NCI-H524 (cell line): ENCODE measurements at places on chromosomes 16 and 17.

DNA sequence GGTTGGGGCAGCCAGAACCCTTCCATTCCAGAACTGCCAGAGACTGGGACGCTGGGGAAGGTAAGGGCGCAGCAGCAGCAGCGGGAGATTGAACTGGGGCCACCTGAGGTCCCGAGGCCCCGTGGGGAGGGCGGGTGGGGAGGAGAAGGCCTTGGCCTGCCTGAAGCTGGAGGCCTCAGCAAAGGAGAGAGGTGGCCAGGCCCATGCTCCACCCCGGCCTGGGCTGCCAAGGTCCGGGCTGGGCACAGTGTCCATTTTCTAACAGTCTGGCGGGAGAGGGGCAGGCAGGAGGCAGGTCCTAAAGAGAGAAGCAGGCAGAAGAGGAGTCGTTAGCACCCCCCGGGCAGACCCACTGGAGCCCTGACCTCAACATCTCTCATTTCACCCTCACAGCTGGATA, 1.1 kb upstream of the GDPD3 start:
- no peak for DNase-seq

GRCh38 chr17:40453881-40454612, 10.8 kb downstream of the IGFBP4 start:
- no peak for DNase-seq

GRCh38 chr17:12998874-12999273, 19.0 kb downstream of the ELAC2 start:
- no peak for DNase-seq

DNA sequence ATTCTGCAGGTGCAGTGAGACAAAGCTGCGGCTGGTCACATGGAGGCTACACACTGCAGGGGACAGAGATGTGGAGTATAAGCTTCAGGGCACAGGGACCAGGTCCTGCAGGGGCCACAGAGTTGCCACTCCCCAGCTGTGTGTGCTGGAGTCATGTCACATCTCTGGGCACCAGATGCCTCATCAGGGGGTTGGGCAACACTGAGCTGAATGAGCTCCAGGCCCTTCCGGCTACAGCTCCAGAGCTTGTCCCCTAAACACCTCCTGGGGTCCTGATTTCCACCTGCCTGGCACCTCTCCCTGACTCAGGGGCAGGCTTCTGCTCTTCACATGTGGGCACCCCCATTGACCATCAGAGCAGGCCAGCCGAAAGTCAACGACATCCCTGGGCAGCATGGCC, 32.5 kb downstream of the SPHK1 start:
- no peak for DNase-seq

DNA sequence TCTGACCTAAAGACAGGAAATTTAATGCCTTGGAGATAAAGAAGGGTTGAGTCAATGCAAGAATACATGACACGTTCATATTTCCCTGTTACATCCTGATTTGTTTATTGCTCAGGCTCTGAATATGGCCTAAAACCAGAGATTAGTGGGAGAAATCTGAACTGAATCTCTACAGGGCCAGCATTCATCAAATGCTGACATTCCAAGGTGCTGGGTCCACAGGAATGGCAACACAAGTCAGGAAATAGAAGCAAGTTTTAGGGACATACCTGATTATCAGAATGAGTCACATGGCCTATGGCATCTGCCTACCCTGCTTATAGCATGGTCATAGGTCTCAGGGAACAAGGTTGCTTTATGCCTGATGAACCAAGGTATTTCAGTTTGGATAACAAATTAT, 117.4 kb upstream of the CES5A start:
- DNase-seq, result no peak

- DNase-seq, result no peak
Measured at GRCh38 chr17:62827746-62828485, 19.8 kb upstream of the MARCHF10 start.

DNA sequence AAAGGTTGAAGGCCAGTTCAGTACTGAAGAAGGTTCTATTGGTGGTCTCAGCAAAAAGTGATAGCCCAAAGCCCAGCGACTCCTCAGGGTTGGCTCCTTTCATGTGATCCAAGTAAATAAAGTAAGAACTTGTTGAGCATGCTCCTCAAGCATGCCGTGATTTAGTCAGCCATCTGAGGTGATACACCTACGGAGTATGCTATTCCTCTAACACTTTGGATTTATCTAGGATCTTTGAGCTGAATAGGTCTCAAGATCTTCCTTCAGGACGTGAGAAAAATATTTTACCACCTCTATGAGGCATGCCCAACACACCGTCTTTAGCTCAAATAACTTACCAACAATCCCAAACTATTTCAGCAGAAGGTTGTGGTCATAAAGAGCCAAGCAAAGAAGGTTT, 153.3 kb upstream of the CORO6 start:
- DNase-seq, result no peak

GRCh38 chr16:81668243-81669097, 110.6 kb upstream of the PLCG2 start:
- no peak for DNase-seq

DNA sequence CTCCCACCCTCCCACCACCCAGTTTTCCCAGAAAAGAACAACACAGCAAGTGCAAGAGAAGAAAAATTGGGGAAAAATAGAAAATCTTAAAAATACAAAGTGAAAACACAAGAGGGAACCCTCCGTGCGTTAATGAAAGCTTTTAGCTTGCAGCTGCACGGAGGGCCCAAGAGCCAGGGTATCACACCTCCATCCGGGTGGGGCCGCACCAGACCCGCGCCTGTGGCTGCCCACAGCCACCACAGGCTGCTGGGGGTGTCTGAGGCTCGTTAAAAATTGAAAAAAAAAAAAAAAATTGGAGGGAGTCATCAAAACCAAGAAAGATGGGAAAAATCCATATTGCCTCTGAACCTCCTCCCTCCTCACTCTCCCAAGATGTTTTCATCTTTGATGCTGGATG, 18.6 kb downstream of the ENGASE start:
- no peak for DNase-seq

DNA sequence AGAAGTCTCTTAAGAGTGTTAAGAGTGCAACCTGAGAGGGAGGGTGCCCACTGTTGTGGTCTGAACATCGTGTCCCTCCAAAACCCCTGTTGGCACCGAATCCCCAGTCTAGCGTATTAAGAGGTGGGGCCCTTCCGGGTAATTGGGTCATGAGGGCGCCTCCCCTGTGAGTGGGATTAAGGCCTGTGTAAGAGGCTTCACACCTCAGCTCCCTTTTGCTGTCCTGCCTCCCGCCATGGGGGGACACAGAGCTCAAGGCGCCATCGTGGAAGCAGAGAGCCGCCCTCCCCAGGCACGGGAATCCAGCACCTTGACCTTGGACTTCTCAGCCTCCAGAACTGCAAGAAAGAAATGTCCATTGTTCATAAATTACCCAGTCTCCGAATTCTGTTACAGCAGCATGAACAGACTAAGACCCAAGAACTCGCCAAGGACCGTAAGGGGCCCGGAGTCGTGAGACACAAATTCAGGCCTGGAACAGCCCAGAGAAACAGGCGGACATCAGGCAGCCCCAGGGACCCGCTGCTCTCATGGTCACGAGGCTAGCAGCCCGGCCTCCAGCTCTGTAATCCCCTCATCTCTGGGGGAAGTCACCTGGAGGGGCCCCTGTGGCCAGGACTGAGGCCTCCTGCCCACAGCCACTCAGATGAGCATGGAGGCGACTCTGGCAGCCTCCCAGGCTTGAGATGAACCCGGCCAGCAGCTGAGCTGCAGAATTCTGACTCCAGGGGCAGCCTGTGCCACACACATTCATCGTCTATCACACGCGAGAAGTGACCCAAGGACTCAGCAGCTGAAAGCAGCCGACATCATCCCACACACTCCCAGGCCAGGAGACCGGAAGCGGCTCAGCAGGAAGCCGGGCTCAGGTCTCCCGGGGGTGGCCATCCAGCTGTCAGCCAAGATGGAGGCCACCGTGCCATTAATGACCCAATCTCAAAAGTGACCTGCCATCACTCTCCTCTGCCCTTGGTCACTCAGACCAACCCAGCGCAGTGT, 12.8 kb upstream of the CHMP6 start:
- no peak for DNase-seq

DNA sequence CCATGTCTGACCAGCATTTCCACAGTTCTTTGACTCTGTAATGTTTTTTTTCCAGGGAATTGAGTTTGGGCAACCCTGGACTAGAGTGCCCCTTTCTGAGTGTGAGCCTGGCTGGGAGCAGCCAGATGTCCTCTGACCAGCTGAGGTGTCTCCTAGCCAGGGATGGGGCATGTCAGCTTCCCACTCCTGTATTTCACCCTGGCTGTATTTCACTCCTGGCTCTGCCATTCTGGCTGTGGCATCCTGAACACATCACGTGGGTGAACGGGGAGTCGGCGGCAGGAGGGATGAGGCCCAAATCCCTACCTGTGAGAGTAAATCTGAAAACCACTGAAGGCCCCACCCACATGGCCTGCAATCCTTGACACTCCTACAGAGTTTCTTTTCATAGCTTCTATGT, 31.3 kb downstream of the KDM8 start:
- no peak for DNase-seq
